ENCODE measurements at places on chromosomes 7 and 10.

DNA sequence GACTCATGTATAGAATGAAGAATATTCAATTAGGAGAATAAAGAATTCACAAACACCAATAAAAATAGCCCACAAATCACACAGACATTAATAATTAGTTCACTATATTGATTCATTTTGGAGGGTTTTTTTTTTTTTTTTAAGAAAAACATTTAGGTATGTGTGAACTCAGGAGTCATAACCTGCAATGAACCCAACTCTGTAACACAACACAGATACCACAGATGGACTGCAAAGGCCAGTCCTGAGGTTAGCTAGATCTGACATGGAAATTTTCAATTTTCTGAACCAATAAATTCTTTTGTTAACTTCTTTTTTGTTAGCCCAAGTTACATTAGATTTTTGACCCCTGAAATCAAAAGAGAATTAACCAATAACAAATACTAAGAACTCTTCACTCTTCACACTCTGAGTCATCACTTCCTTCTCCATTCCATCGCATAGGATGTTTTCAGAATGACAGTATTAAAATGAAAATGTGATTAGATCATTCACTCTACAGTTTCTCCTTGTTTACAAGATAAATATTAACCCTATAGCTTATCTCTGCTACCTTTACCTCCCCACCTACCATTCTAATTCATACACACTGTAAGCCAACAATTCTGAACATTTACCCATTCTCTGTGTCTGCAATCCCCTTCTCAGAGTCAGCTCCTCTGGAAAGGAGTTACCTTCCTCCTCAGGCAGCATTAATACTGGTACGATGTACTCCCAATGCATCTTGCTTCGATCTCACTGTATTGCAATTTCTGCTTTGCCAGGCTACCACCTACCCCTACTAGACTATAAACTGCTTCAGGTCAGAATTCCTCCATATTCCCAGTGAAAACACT, 141.5 kb downstream of the LRRN3 start:
- peak; percentile 45 for DNase-seq

DNA sequence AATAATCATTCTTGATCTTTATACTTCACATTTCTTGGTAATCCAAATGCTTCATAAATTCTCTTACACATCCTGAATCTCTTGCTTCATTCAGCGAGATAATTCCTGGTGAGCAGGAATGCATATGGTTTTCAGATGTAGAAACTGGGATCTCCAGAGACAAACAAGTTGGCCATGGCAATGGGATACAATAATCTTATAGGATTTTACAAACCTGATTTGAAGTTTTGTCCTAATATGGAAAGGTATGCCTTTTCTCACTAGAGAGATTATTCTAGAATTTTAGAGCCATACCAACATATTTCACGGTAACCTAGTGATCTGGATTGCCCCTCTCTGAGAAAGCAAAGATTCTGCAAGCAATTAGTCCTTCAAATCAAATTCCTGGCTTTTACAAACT, 13.1 kb upstream of the TRDMT1 start:
- no peak for DNase-seq

- DNase-seq = no peak
Observed at GRCh38 chr7:7481802-7482201, 53.9 kb downstream of the COL28A1 start.

GRCh38 chr10:12966067-12966466, 35.4 kb downstream of the CCDC3 start:
- no peak for DNase-seq

DNA sequence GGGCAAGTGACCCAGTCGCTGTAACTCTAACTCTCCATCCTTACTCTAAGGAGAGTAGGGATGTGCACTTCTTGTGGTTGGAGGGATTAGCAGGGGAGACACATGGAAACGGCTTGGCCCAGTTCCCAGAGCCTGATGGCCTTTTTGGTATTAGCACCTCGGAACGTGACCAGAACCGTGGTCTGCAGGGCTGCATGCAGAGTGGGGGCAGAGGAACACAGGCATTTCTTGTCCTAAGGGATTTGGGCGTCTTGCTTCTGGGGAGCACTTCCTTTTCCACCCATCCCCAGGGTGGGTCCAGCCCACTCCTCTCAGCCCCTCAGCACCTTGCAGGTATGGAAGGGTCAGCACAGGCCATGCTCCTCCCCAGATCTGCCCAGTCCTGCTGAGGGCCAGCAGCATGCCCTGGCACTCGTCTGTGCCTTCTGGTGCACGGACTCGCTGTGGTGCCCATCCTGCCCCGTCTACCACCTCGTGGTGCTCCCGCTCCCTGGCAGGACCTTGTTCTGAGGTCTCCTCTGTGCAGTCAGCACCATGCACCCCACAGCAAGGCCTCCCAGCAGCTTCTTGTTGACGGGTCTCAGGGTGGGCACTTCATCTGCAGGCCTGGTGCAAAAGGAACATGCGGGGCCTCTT, 109.6 kb downstream of the ACTR3B start:
- DNase-seq = no peak

- DNase-seq = no peak
Observed at GRCh38 chr10:97059006-97059871, 126.5 kb downstream of the SLIT1 start.

GRCh38 chr7:144671429-144671828, 164.4 kb downstream of the TPK1 start:
- DNase-seq = no peak

DNA sequence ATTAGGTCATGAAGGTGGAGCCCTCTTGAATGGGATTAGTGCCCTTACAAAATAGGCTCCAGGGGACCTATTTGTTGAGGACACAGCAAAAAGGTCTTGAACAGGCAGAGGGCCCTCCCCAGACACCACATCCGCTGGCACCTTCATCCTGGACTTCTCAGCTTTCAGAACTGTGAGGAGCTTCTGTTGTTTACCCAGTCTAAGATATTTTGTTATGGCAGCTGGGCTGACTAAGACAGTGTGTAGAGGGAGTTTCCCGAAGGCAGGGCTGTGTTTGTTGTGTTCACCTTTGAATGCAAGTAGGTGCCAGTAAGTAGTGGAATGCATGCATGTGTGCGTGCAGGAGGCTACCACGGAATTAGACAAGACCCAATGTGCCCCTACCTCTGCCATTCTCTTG, 106.7 kb downstream of the PTPRE start:
- no peak for DNase-seq

- DNase-seq = peak; percentile 63
Observed at GRCh38 chr10:101014966-101015581, 15.5 kb downstream of the LZTS2 start.

DNA sequence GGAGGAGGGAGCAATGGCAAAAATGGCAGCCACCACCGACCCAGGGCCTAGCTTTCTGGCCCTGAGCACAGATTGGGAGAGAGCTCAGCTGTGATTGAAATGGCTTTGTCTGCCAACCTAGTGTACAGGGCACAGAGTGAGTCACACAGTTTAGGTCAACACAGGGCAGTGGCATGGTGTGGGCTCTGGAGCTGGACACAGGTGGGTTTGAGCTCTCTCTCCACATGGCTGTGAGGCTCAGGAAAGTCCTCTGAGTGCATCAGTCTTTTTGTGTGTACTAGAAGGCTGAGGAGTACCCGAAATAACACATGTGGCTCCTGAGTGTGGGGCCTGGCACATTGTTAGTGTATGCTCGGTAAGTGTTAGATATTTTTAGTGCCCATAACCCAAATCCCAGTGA, 60.2 kb upstream of the LOXL4 start:
- no peak for DNase-seq

GRCh38 chr7:121924269-121925186, 51.6 kb downstream of the PTPRZ1 start:
- DNase-seq = no peak

GRCh38 chr10:9635691-9636090, 1382.0 kb upstream of the CELF2 start:
- DNase-seq = peak; percentile 25

DNA sequence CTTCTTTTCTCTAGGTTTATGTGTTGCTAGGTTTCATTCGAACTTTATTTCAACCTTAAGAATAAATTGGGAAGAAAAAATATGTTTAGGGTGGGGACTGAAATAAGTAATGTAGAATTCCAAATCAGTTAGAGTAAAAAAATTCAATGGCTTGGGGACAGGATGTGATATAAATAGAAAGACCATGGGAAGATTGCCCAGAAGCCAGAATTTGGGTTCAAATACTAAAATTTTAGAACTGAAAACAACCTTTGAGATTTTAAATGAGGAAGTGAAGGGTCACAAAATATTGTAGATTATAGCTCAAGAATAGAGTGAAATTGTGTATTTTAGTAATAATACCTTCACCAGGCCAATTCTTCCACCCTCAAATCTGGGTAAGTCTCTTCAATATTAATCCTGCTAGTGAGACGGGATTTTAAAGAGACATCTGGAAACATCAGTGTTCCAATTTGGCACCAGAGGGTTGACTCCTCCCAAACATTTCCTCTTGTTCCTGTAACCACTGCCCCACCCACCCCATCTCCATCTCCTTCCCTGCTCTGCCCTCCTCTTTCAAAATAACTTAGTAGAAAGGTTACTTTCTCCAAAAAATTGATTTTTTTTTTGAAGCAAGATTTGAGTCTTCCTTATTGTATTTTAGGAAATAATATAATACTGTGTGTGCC, 51.3 kb upstream of the FAM3C start:
- DNase-seq = no peak

- DNase-seq = peak; percentile 65
Observed at GRCh38 chr7:140673063-140673773, 473 bp downstream of the ADCK2 start.

DNA sequence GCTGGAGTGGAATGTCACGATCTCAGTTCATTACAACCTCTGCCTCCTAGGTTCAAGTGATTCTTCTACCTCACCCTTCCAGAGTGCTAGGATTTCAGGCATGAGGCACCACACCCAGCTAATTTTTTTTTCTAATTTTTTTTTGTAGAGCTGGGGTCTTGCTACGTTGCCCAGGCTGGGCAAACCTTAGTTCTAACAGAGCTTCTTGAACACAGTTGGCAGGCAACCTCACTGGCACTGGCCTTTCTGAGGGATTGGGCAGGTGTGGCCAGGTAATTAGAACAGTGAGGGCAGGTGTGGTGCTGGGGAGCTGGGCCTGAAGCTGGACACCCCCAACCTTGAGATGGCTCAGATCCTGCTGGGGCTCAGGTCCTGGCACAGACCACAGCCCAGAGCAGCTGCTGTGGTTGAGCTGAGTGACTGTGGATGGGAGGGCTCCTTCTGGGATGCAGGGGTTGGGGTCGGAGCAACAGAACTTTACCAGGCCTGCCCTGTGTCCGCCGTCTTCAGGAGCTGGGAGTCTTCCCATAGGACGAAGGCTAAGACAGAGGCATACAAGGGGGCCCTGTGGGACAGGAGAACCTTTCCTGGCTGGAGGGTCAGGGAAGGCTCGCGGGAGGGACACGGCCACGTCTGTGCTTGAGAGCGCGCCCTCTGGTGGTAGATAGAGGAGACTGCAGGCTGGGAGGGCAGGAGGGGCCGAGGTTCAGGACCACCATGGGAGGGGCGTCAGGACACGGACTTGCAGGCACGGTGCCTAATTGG, 48.2 kb downstream of the COL26A1 start:
- peak; percentile 61 for DNase-seq

DNA sequence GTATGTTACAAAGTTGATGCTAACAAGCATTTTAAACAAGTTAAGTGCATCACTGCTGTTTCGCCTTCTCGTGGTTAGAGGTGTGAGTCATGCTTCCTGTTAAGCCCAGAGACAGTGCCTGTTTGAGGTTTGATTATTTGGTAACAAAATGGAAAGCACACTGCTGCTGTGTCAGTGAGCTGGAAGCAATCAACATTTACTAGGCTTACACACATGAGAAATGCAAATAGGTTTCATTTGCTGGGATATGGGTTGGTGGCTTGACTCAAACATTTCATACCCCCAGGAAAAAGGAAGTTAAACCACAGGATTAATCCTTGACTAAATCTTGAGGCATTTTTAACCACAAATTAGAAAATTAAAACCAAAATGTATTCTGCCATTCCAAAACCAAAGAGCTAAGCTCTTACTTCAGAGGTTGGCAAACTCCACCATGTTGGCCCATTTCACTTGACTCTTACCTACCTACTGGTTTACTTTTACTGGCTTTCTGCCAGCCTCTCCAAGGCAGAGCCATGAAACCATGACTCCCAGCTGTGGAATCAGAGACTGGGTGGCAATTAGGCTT, 139.2 kb downstream of the ETV1 start:
- DNase-seq = peak; percentile 96

- DNase-seq = no peak
Observed at GRCh38 chr10:79063661-79064492, 4.9 kb upstream of the ZMIZ1 start.

DNA sequence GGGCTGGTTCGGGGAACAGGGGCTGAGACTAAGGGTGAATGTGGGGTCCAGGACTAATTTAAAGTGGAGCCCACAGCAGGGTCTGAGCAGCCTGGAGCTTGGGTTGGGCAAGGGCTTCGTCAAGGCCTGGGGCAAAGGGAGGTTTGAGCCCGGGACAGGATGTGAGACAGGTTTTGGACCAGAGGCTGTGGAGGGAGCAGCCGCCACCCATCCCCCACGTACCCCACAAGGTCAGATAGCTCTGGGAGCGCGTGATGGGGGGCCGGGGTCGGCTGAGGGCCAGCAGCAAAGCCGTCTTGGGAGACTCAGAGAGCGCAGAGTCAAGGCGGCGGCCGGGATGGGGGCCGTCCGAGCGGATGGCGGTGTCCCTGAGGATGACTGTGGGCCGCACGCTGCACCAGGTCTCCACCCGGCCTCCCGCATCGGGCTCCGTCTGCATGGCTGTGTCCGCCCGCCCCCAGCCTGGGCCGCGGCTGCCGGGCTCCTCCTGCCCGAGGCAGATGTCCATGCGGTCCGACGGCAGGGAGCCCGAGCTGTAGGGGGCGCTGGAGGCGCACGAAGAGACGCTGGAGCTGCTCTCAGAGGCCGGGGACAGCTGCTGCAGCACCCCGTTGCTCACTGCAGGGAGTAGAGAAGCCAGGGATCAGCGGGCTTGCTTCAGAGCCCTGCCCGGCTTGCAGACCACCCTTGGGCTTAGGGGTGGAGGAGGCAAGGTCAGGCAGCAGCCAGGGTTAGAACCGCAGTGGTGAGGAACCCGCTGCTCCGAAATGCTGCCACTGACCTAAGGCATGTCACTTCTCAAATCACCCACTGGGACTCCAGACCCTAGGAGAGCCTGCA, 12.1 kb downstream of the PDZD7 start:
- DNase-seq = peak; percentile 93

DNA sequence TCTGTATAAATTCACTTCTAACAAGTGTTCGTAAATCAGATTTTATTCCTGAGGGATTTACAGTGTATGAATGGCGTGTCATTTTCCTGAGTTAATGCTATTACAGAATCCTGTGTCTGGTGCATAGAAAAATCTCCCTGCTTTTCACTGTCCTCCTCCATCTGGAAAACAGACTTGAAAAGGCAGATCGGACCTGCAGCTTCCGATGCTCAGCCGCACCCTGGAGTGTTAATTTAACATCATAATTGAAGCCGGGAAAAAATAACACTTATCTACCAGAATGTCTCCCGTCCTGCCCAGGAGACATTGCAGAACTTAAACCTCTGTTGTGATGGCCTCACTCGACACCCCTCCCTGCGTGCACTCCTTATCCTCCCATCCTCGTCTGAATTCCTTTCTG, 442.1 kb upstream of the FOXK1 start:
- DNase-seq = no peak

- no peak for DNase-seq
Observed at GRCh38 chr7:144473908-144474307, 70.4 kb upstream of the NOBOX start.

- DNase-seq = no peak
Observed at GRCh38 chr7:135334830-135335543, 101.3 kb downstream of the STRA8 start.

GRCh38 chr10:97519342-97519741, 20.6 kb downstream of the UBTD1 start:
- DNase-seq = peak; percentile 61

GRCh38 chr7:73436031-73436929, 2.7 kb downstream of the FZD9 start:
- DNase-seq = peak; percentile 41

- DNase-seq = no peak
Observed at GRCh38 chr10:35471435-35471834, 133.7 kb upstream of the GJD4 start.

All from astrocyte of the hippocampus (primary cell).